NCI-H82 (cell line): ENCODE measurements at places on chromosomes 3 and 15.

- peak; percentile 45 for DNase-seq
Observed at GRCh38 chr3:17551333-17551732, 191.1 kb downstream of the TBC1D5 start.

- no peak for DNase-seq
Observed at GRCh38 chr15:86837294-86838061, 757.8 kb downstream of the AGBL1 start.

- no peak for DNase-seq
Observed at GRCh38 chr3:126781406-126781805, 77.4 kb downstream of the CHCHD6 start.

DNA sequence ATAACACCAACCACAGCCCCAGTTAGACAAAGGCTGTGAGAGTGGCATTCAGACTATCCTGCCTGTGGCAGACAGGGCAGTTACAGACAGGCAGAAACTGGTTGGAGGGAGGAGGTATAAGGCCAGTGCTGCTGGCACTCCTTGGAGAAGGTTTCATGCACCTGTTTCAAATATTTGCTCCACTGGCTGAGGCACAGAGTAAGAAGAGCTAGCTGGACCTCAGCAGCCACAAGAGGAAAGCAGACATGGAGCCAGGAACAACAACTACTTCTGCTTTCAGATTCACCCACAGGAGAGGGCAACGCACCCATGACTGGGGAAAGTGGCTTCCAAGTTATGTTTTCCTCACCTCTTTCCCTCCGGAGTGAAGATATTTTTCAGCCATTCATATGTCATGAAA is 11.5 kb upstream of the PRKAR2A start:
- DNase-seq, result no peak

DNA sequence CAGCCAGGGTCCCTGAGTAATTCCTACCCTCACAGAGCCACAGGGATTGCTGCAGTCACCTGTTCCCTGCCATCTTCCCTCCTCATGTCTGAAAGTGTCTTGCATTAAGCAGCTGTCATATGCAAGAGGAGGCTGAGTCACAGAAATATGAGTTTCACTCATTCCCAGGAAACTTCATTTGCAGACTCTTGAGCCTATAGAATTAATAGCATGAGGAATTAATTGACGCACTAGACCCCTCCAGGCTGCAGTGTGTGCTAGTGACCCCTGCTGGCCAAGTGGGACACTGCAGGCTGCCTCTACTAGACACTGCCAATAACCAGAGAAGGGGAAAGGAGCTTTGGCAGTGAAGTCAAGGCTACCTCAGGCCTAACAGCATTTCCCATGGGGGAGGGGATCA is 50.6 kb upstream of the SLC6A1 start:
- peak; percentile 33 for DNase-seq

DNA sequence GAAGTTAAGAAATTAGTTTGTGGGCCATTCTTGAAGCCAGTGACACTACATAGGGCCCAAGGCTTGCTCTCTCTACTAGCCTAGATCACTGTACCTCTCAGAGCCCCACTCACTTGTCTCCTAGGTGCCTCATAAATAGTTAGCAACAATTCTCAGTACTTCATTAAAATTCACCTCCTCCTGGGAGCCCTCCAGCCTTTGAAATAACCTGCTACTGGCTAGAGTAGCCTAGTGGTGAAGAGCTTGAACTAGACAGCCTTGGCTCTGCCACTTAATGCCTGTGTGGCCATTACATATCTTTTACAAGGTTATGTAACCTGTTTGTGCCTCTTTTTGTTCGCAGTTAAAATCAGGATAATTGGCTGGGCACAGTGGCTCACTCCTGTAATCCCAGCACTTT is 89.3 kb downstream of the UBE2E2 start:
- no peak for DNase-seq

GRCh38 chr15:38351466-38351865 is 98.8 kb downstream of the SPRED1 start:
- no peak for DNase-seq

GRCh38 chr3:95029644-95030043 is 966.8 kb downstream of the NSUN3 start:
- peak; percentile 51 for DNase-seq

- peak; percentile 77 for DNase-seq
Observed at GRCh38 chr3:139718415-139718814, 40.6 kb upstream of the NMNAT3 start.

DNA sequence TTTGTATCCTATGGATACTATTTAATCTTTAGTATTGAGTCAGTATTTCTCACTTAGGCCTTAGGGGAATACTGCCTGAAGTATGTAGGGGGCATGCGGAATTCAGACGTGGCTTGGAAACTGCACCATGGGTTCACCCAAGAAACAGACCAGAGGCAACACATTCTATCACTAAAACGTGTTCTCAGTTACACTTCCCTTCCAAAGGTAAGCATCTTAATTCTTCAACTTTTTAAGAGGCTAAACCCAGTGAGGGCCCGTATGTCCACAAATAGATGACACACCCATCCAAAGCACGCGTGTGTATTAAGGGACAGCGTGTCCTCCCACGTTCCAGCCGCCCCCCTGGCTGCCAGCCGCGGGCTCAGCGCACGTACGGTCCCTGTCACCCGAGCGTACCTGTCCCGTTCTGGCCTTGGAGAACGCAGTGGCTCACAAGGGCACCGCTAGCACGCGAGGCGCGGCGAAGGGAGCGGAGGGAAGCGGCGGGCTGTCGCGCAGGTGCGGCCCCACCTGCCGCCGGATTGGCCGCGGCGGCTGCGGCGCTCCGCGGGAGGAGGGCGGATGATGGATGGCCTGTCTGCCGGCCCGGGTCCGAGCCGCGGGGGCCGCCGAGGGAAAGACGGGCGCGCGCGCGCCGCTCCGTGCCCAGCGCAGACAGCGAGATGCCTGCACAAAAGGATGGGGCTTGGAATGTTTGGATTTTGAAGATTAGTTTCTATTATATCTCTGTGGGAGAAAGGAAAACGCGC is 1003.9 kb upstream of the NR2F2 start:
- peak; percentile 42 for DNase-seq

- no peak for DNase-seq
Observed at GRCh38 chr15:44489464-44489863, 47.5 kb upstream of the EIF3J start.

DNA sequence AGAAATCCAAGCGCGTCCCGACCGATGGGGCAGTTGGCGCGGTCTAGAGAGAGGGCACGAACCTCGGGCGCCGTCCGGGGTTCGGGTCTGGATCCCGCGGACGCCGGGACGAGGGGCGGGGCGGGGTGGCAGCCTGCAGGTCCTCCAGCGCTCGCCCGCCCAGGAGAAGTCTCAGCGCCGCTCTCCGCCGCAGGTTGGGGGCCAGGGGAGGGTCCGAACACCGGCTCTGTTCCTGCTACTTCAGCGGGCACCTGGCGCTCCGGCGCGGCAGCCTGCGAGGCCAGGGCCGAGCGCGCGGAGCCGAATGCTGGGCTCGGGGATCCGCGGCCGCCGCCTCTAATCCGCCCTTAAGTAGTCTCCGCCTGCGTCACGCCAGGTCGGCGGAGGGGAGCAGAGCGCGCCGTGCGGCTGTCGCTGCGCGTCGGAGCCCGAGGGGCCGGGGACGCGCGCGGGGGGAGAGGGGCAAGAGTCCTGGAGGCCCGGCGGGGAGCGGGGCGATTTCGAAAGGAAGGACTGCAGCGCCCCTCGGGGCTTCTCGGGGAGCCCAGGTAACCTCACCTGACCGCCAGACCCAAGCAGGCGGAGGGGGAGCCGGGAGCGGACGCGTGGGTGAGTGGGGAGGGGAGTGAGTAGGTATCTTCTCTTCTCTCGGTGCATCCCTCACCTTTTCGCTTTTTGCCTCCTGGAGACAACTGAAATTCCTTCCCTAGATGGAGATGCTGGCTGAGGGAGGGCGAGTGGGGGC is at the start of gene GJD2:
Gene GJD2 (minus strand): TSS at position 325 of the 745 bp plus-strand sequence. CDS start 510 bp downstream, outside the sequence.
- peak; percentile 89 for DNase-seq

DNA sequence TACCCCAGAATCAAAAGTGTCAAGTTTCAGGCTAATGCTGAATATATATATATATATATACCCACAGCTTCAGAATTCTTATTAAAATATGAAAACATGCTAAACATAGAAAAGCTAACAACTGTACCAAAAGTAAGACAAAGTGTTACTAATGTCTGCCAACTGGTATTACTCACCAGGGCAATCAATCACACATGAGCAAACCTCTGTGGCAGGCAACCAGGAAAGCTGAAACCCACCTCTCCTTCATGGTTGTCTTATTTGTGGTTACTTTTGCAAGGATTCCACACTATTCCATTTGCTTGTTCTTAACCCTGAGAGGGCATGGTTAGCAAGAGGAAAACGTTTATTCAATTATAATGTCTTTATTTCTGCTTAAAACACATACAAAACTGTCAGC is 512.3 kb upstream of the MDFIC2 start:
- no peak for DNase-seq

DNA sequence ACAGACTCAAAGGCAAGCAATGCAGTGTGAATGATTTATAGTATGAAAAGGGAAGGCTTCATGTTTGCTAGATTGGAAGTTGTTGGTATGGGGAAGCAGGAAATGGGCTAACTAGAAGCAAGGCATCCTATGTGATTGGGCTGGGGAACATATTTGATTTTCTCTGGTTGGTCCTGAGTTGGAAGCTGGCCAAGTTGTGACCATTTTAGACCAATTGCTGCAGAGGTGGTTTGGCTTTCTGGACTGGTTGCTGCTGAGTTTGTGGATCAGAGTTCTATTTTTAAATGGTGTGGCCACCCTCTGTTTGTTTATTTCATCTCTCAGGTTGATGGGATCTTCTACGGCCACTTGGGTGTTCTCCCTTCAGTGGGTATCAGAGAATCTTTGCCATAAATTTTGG is 39.7 kb downstream of the NUDT16 start:
- DNase-seq, result no peak

- DNase-seq, result peak; percentile 95
Observed at GRCh38 chr3:66398228-66399025, 102.4 kb downstream of the LRIG1 start.

- DNase-seq, result no peak
Observed at GRCh38 chr3:30819067-30819798, 75.2 kb downstream of the GADL1 start.

DNA sequence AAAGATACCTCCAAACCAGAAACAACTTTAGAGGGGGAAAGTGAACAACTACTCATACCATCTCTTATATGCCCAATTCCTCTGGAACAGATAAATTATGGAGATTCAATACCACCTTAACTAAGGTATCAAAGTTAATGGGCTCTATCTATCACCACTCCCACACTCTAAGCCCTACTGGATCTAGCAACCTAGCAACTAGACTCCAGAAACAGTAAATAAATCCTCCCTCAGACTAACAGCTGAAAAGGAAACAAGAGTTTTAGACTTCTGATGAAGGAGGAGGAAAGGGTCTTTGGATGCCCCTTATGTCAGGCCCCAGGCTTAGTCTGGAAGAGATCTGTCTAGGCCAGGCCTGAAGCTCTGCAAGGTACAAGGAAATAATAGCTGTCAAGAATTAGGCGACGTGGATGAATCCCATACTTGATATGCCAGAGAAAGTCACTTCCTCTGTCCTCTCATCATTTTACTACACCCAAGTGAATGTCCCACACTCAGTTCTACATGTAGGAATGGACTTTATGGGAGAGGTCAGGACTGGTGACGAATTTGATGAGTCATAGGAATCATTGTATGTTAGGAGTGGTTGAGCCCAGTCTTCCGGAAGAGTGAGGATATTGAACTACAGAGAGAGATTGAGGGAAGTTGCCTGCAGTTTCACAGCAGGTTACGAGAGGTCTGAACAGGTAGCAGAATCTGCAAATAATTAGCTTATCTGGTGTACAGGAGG is 113.8 kb downstream of the AKAP13 start:
- peak; percentile 69 for DNase-seq

DNA sequence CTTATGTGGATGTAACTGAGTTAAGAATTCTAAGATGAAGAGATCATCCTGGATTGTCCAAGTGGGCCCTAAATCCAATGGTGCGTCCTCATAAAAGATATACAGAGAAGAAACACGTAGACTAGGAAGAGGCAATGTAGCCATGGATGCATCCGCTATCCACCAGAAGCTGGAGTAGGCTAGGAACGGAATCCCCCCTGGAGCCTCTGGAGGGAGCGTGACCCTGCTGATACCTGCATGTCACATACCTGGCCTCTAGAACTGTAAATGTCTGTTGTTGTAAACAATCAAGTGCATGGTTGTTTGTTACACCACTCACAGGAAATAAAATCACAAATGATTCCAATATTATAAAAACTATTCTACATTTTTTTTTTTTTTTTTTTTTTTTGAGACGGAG is 254.5 kb upstream of the RORA start:
- DNase-seq, result no peak

DNA sequence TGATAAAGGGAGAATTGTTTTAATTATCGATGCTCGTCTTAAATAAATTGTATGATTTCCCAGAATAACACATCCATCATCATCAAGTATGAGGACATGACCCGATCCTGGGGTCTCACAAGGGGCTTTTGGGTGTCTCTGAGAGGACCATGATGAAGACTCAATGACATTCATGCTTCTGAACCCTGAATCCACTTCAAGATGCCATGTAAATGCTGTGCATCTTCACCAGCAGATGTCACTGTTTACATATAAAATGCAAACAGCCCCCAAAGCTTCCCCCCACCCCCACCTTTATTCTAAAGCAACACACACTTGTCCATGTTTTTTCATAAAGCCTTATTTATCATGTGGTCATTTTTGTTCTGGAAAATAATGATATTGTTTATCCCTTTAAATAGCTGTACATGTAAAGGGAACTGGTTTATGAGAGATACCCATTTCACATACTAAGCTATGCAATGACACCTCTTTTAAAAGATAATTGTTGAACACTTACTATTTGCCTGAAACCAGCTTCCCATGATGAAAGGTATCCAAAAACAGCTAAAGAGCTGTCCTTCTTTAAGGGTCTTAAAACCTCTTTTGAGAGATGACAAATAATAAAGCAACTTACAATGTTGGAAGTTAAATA is 69.7 kb upstream of the UBE3A start:
- DNase-seq, result peak; percentile 71

- DNase-seq, result no peak
Observed at GRCh38 chr3:29903600-29903999, 622.7 kb downstream of the RBMS3 start.

DNA sequence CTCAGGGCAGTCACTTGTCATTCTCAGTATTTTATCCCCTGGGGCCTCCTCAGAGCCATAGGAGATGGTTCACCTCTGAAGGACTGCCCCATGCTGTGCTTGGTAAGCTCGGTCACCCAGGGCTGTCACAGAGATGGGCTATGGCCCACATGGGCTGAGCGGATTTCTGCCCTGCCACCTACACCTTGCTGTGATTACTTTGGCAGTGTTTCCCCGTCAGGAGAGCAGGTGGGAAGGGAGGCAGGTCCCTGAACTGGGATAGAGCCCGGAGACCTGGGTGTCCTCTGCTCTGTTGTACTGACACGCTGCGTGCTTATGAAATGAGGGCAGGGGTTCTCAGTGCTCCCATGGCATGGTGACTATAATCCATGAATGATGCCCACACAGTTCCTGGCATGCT is 48.9 kb downstream of the APBA2 start:
- no peak for DNase-seq

GRCh38 chr3:17039594-17039993 is 154.8 kb downstream of the PLCL2 start:
- DNase-seq, result no peak
